NCI-H510A treated with DMSO at 0.1 percent for 48 hours (cell line): ENCODE measurements at places on chromosomes 4 and X.

- DNase-seq: no peak
Measured at GRCh38 chr4:172979332-172979731, 189.3 kb upstream of the GALNT7 start.

DNA sequence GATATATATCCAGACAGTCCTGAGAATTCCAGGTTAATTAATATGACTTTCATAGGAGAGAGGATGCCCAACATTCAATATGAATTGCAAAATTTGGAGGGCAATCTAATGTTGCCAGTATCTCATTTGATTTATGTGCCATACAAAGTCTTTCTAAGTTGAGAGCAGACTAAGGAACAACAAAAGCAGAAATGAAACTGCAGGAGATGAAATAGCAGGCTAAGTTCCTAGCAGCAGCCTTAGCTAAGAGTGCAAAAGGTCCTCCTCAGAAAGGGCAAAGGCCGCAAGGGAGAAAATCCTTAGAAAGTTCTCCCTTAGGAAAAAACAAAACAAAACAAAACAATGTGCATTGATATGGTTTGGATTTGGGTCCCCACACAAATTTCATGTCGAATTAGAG is 602.9 kb upstream of the HTR2C start:
- no peak for DNase-seq

- DNase-seq: peak; percentile 86
Measured at GRCh38 chr4:158778712-158779111, 9.9 kb downstream of the FNIP2 start.

- DNase-seq: no peak
Measured at GRCh38 chr4:187171706-187172339, 448.2 kb upstream of the FAT1 start.

- DNase-seq: no peak
Measured at GRCh38 chr4:71211748-71212147, 127.1 kb upstream of the SLC4A4 start.

GRCh38 chr4:186693894-186694293 is 29.8 kb downstream of the FAT1 start:
- DNase-seq: no peak

- no peak for DNase-seq
Measured at GRCh38 chrX:39260965-39261364, 459.7 kb downstream of the MID1IP1 start.

GRCh38 chrX:107715331-107716117 is 60.1 kb downstream of the TSC22D3 start:
- DNase-seq: no peak

DNA sequence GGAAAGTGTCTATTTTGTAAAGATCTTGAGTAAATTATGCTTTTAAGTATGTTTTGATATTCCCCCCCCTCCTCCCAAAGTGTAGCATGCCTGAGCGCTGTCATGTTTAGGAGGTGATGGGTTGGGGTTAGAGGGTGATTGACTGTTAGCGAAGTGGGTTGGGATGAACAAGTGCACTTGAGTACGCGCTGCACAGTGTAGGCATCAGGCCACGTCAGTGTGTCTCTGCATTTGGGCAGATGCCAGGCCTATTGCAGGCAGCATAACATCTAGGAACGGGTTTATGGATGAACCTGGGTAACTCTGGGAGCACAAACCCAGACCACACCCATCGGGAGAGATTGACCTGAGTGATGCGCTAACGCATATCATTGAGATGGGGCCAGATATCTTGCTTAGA is 111.2 kb downstream of the TBL1X start:
- DNase-seq: peak; percentile 32

- DNase-seq: no peak
Measured at GRCh38 chr4:152684007-152684406, 4.2 kb upstream of the TMEM154 start.

- DNase-seq: no peak
Measured at GRCh38 chr4:123120473-123120872, 198.1 kb upstream of the NUDT6 start.

- no peak for DNase-seq
Measured at GRCh38 chr4:44016570-44017421, 431.8 kb downstream of the KCTD8 start.

GRCh38 chr4:15493411-15493810 is 23.7 kb downstream of the CC2D2A start:
- DNase-seq: no peak

DNA sequence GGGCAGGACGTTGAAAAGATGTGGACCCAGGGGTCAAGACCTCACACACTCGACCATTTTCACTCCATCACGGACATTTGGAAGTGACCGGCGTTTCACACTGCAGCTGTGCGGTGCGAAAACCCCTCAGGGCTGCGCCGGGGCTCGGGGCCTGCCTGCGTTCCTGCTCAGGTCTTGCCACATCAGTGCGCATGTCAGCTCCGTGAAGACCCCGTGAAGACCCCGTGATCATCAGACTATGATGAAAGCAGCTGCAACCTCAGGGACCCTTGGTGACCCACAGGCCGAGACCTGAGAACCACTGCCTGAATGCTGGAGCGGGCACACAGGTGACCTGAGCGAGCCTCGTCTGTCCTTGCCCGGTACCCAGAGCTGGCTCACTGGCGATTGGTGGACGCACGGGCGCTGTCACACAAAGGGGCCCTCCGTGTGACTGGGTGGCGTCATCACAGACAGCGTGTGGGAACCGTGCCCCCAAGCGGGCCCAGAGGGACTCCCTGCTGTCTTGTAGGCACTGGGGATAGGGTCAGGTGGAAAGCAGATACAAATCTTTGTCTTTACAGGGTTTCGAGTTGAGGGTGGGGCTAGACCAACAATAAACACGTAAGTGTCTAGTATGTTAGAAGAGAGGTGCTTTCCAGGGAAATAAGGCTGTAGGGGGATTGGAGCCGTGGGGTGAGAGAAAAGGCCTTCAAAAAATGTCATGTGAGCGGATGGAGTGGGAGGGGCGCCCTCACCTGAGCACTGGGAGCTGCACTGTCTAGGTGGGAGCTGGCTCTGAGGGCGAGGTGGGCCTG is 12.7 kb downstream of the MSANTD1 start:
- DNase-seq: no peak

GRCh38 chrX:113400193-113400704 is 559.6 kb upstream of the AMOT start:
- no peak for DNase-seq

- no peak for DNase-seq
Measured at GRCh38 chrX:44795945-44796450, 47.8 kb upstream of the DUSP21 start.

- DNase-seq: no peak
Measured at GRCh38 chr4:147674496-147674895, 9.5 kb downstream of the PRMT9 start.

DNA sequence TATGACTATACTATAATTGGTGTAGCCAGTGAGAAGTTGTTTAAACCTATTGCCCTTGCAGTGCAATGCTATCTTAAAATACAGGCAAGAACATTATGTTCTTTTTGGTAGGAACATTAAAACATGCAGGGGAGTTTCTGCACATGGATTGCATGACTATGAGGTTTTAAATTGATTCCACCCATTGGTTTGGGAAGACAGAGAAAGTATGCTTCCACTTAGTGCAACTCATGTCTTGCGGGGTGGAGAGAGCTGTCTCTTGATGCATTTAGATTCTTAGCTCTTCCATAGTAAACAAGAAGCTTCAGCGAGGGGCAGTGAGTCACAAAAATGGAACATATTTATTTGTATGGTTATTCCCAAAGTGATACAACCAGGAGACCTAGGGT is 39.5 kb upstream of the RASL11B start:
- no peak for DNase-seq

GRCh38 chr4:79023799-79024770 is 84.8 kb upstream of the PAQR3 start:
- DNase-seq: no peak

DNA sequence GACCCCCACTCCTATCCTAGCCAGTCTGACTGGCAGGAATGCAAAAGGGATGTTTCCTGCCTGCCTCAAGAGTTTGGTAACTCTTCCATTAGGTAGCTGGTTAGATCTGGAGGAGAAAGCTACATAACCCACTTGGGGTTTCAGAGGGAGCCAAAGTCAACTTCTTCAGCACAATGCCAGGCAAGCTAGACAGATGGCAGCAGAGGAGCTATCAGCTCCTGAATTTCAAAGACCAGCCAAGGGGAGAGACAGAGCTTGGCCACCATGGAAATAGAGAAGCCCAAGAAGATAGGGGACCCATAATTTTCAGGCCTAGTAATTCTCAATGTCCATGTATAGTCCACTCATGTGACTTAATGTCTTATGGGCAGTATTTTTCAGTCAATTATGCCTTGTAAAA is 56.4 kb downstream of the PGRMC1 start:
- DNase-seq: no peak

DNA sequence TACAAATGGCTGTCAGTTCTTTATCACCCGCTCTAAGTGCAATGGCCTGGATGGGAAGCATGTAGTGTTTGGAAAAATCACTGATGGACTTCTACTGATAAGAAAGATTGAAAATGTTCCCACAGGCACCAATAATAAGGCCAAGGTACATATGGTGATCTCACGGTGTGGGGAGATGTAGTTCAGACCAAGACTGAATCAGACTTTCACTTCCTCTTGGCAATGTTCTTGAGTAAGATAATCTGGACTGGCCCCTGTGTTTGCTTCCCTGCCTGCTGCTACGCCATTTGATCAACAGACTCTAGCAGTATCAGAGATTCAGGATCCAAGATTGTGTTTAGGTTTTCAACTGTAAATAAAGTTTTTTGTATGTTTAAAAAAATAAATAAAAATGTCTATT is 682.2 kb upstream of the AMOT start:
- DNase-seq: no peak

- no peak for DNase-seq
Measured at GRCh38 chrX:105460376-105460775, 239.9 kb upstream of the TEX13A start.

DNA sequence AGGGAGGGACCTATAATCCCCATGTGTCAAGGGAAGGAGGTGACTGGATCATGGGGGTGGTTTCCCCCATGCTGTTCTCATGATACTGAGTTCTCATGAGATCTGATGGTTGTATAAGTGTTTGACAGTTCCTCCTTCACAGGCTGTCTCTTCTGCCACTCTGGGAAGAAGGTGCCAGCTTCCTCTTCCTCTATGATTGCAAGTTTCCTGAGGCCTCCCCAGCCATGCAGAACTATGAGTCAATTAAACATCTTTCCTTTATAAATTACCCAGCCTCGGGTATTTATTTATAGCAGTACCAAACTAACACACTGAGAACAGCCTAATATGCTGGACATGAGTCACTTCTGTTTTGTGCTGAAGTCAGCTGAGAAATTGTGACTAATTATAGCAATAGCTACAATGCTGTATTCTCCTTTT is 656.9 kb upstream of the CPEB2 start:
- DNase-seq: no peak

GRCh38 chr4:165537028-165537648 is 158.3 kb downstream of the CPE start:
- peak; percentile 29 for DNase-seq

DNA sequence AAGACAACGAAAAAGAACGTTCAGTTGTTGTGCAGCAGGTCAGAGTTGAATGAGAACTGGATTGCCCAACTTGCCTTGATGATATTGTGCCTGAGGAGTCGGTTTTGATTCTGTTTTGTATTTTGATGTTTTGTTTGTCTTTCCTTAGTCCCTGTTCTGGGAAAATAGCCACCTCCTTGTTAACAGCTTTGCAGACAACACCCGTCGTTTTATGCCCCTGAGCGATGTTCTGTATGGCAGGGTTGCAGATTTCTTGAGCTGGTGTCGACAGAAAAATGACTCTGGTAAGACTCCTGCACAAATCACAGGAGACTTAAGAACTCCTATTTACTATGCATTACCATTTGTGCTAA is 4.5 kb downstream of the BST1 start:
- DNase-seq: no peak

DNA sequence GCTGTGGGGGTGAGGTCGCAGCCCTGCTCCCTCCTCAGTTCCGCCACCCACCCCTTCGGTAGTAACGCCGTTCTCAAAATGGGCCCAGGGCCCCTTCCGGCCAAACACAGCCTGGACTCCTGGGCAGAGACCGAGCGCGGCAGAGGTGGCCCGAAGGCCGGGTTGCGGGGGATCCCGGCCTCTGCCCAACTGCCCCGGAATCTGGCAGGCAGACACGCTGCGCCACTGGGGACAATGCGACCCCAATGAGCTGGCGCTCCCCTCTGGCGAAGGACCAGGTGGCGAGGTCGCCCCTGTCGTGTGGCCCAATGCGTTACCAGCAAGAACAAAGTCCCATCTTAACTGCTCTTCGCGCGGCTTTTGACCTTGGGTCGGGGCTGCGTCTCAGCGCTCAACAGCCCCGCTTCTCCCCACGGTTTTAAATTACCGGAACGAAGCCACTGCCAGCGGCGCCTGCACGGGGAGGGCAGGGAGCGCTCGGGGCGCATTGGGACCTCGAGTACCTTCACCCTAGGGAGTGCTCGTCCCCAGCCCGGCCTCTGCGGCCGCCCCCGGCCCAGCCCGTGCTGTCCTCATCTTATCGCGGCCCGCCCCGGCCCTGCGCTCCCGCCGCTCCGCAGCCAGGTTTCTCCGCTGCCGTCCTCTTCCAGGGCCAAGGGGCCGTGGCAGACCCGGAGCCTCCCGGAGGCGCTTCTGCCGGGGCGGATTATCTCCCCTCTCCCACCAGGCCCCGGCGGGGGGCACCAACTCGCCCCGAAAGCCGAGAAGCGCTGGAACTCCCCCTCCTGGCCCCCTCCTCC is 22.2 kb upstream of the HMX1 start:
- DNase-seq: no peak

GRCh38 chr4:185932491-185932890 is 120.5 kb upstream of the SORBS2 start:
- DNase-seq: no peak

GRCh38 chr4:74623041-74623440 is 171.3 kb downstream of the BTC start:
- peak; percentile 42 for DNase-seq

GRCh38 chr4:106287353-106287969 is 28.5 kb downstream of the TBCK start:
- peak; percentile 43 for DNase-seq

DNA sequence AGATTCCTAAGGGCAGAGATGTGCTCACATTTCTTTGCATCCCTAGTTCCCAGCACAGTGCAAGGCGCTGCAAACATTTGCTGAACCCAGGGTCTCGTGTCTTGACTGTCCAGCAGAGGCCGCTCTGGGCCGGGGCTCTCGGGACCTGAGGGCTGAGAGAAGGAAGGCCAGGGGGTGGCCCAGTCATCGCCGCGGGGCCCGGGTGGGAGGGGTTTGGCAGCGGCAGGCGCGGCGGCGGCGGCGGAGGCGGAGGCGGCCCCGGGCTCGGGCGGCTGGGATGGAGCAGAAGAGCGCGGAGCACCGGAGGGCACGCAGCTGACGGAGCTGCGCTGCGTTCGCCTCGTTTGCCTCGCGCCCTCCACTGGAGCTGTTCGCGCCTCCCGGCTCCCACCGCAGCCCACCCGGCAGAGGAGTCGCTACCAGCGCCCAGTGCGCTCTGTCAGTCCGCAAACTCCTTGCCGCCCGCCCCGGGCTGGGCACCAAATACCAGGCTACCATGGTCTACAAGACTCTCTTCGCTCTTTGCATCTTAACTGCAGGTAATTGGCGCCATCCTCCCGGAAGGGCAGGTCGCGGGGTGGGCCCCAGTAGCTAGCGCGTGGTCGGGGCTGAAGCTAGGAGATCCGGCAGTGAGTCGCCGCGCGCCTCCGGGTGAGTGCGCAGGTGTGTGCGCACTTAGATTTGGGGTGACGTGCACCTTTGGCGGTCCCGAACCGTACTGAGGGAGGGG is at the start of gene PARM1:
PARM1 (plus strand) TSS at position 285 of the 730 bp plus-strand sequence; CDS start at position 497, 212 bp downstream.
- DNase-seq: peak; percentile 95
